ENCODE measurements at places on chromosomes 1 and 21. TPM values are rescaled to one million over a fixed set of nuclear protein-coding genes. Genes with fewer than 3 reads are reported as not detected.
A peak's percentile ranks its signal among the peaks of the same experiment; 100 is the strongest.

- no peak overlapping the region for H3K4me3 ChIP-seq
- no peak for DNase-seq
- no peak overlapping the region for H3K27ac ChIP-seq
- H3K36me3 ChIP-seq = no peaks in the 10 kb centered on the region
These were observed 4.1 kb upstream of the PCBP3 start for GRCh38 chr21:45639206-45640000.

DNA sequence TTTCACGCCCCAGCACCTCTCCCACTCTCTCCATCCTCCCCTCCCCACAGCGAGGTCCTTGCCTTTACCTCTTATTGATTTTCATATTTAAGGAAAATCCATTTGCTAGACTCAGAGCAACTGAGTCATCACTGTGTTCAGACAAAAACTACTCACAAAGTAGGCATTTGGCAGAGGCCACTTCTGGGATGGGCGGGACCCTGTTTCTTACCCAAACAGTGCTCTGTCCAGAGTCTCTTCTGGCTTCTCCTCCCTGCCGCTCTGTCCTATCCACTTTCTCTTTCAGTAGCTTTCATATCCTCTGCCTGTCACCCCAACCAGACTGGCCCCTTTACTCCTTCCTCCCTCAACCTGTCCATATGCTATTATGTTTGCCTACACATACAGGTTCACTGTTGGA lies 2.4 kb upstream of the NAV1 start:
- no peaks in the 10 kb centered on the region for H3K36me3 ChIP-seq
- H3K27ac ChIP-seq = no peak overlapping the region
- H3K27me3 ChIP-seq = no peaks in the 10 kb centered on the region
- peaks cover 30% of the 10 kb centered on the region for H3K4me1 ChIP-seq

GRCh38 chr1:204524986-204525385 lies 8.8 kb downstream of the MDM4 start:
- H3K4me3 ChIP-seq = no peak overlapping the region
- H3K36me3 ChIP-seq = peaks cover 37% of the 10 kb centered on the region
- H3K27ac ChIP-seq = peak overlapping the region; percentile 83
- H3K4me1 ChIP-seq = peaks cover 15% of the 10 kb centered on the region
- no peaks in the 10 kb centered on the region for H3K27me3 ChIP-seq

GRCh38 chr21:43790010-43790524 lies 690 bp downstream of the RRP1 start:
- H3K4me1 ChIP-seq = peaks cover 10% of the 10 kb centered on the region
- DNase-seq = no peak
- H3K27ac ChIP-seq = peak overlapping the region; percentile 96
- peaks cover 17% of the 10 kb centered on the region for H3K36me3 ChIP-seq
- no peaks in the 10 kb centered on the region for H3K27me3 ChIP-seq

Gene NBPF6
- total RNA-seq = not detected

GRCh38 chr1:33381977-33382376 lies 48.9 kb downstream of the PHC2 start:
- H3K4me3 ChIP-seq = no peak overlapping the region
- no peak for DNase-seq
- H3K27me3 ChIP-seq = no peaks in the 10 kb centered on the region
- peaks cover 68% of the 10 kb centered on the region for H3K4me1 ChIP-seq
- H3K27ac ChIP-seq = peak overlapping the region; percentile 60

GRCh38 chr1:20521960-20522861 lies 14.3 kb upstream of the MUL1 start:
- peaks cover 56% of the 10 kb centered on the region for H3K27me3 ChIP-seq
- H3K36me3 ChIP-seq = no peaks in the 10 kb centered on the region
- H3K4me1 ChIP-seq = no peaks in the 10 kb centered on the region
- peak; percentile 88 for DNase-seq

- H3K27me3 ChIP-seq = no peaks in the 10 kb centered on the region
- H3K4me1 ChIP-seq = peaks cover 14% of the 10 kb centered on the region
- no peak overlapping the region for H3K4me3 ChIP-seq
These were observed 27.4 kb downstream of the HIVEP3 start for GRCh38 chr1:41891199-41891896.

DNA sequence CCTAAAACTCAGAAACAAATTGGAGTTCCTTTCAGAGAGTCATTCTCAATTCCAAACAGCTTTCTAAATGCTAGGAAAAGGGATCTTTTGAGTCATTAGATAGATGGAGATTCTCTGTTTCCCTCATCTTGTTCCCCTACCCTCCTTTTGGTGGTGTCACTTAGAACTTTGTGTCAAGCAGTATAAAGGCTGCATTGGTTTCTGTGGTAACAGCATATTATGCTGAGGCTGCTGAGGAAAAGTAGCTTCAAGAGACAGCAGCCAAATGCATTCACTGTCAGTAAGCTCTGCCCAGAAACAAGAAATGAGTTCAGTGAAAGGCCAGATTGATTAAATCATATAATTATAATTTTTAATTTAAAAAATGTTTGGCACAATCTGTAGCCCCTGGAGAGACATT lies 144.1 kb downstream of the LRRC40 start:
- H3K4me1 ChIP-seq = no peaks in the 10 kb centered on the region
- no peak for DNase-seq
- no peaks in the 10 kb centered on the region for H3K36me3 ChIP-seq

DNA sequence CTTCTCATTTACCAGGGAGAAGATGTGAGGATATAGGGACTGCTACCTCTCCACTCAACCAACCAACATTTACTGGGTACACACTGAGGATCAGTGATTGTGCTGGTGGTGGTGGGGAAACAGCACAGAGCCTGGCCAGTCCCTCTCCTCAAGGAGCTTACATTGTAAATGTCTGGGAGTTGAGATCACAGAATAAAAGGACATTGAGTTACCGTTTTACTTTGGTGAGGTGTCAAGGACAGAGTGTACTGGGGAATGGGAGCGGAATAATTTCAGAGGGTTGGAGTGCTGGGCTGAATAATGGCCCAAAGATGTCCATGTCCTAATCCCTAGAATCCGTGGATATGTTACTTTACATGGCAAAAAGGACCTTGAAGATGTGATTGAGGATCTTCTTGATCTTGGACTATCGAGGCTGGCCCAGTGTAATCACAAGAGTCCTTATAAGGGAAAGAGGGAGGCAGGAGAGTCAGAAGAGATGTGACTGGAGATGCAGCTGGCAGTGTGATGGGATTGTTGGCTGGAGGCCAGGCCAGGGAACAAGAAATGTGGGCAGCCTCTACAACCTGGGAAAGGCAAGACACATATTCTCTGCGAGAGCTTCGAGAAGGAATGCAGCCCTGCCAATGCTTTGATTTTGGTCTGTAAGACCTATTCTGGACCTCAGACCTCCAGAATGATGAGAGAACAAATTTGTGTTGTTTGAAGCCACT lies 26.6 kb upstream of the RWDD3 start:
- no peak overlapping the region for H3K4me3 ChIP-seq
- no peaks in the 10 kb centered on the region for H3K4me1 ChIP-seq
- DNase-seq = no peak
- H3K27ac ChIP-seq = no peak overlapping the region
- no peaks in the 10 kb centered on the region for H3K27me3 ChIP-seq

Gene RALGPS2
- 45.3 TPM for total RNA-seq

Gene NPPA
- total RNA-seq = not detected

- H3K4me3 ChIP-seq = no peak overlapping the region
- H3K36me3 ChIP-seq = peaks cover 43% of the 10 kb centered on the region
- H3K27me3 ChIP-seq = no peaks in the 10 kb centered on the region
These were observed 19.3 kb downstream of the BEND5 start for GRCh38 chr1:48757363-48757762.

DNA sequence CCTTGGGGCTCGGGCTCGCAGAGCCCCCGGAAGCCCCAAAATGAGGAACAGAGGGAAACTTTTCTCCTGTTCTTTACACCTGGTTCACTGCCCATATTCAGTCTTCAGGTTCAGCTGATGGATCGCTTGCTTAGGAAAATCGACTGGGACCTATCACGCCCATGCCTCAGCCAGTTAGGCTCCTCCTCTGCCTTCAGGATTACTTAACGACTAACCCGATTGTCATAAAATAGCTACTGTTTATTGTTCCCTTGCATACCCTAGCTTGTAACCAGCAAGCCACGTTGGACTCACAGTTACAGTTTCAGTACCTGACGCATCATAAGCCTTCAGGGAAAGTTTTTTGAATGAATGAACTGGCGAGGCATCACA lies 692 bp downstream of the TARDBP start:
- H3K27me3 ChIP-seq = no peaks in the 10 kb centered on the region
- peak overlapping the region; percentile 92 for H3K27ac ChIP-seq
- H3K4me3 ChIP-seq = peak overlapping the region; percentile 78
- DNase-seq = no peak
- H3K36me3 ChIP-seq = peaks cover 20% of the 10 kb centered on the region

Gene PLEKHA6
- total RNA-seq = 34.0 TPM

DNA sequence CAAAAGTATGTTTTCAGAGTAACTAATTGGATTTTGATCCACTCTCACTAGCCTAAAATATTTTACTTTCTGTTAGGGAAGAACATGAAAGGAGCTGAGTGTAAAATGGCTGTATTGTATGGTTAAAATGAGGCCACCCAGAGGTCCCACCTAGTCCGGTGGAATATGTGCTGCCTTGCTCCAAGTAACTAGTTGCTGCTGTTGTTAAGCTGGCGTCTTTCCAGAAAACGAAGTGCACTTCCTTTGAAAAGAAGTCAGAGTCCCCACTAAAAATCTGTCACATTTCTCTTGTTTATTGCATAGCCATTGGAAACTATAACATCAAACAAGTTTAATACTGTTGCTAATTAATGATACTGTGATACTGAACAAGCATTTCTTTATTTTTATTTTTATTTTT lies 3.2 kb downstream of the SLC25A33 start:
- H3K27ac ChIP-seq = peak overlapping the region; percentile 2
- H3K4me3 ChIP-seq = no peak overlapping the region
- H3K27me3 ChIP-seq = no peaks in the 10 kb centered on the region
- no peak for DNase-seq

Gene ST6GALNAC5
- 18.6 TPM for total RNA-seq

All from mesothelial cell of epicardium (in vitro differentiated cells).